ENCODE measurements at places on chromosomes 4 and X.

DNA sequence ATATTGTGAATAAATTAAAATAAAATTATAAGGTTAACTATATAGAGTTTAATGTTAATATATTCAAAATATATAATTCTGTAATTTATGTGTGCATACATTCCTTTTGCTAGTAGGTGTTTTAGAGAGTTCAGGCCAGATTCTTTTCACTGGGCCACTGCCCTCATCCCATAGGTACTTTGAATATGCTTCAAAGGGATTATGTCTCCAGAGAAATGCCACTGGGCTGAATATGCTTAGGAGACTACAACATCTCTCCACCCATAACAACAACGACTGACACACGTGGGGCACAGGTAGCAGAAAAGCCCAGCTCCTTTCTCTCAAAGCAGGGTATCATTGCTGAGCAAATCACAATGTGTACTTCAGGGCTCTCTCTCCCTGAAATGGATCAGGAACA is 290.9 kb upstream of the TACR3 start:
- DNase-seq = no peak

DNA sequence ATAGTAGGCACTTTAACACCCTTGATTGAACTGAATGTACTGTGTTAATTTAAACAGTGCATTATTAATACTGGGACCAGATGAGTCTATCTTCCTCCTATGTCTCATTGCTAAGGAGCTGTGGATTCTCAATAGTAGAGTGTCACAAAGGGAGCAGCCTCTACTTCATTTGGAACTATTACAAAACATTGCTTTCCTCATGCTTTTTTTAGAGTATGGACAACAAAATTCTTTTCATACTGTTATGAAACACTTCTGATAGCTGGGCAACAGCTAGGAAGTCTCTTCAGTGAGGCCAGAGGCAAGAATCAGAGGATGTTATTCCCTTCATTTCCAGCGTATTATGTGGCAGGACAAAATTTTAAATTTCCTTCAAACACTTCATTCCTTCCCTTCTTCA is 160.8 kb downstream of the FBXO8 start:
- no peak for DNase-seq

DNA sequence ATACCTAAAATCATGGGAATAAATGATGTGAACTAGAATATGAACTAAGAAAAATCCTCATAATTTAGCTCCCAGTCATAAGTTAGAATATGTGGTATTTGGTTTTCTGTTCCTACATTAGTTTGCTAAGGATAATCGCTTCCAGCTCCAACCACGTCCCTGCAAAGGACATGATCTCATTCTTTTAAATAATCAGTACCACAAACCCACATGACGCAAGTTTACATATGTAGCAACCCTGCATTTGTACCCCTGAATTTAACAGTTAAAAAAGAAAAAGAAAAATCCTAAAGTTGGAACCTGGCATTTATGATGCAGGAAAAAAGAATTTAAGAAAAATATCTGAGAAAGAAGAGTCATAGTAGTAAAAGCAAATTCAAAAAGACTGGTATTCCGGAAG is 13.3 kb downstream of the UBA6 start:
- DNase-seq = no peak

DNA sequence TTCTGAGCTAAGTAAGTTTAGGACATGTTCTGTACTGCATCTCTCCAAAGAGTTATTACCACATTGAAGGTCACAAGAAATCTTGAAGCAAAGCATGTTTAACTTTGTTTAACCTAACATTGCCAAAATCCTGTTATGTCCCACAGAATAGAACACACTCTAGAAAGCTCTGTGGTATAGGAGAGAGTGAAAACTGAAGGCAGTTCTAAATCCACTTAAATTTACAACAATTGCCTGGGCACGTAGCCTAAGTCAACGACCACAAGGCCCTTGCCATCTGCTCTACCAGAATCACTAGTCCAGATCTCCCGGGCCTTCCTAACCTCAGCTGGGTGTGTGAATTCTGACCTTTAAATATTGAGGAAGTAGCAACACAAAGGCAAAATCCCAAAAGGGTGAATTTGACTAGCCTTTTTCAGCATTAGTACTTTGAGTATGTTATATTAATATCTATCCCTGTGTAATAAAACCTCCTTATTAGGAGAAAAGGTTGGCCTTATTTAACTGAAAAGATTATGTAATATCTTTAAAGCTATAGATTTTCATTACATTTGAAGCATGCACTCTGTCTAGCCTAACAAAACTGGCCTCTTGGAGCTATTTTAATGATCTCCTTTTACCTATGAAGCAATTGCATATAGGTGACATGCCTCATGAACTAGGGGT is 4.5 kb upstream of the MAML3 start:
- no peak for DNase-seq
